ENCODE measurements at places on chromosomes 1 and 21. TPM values are rescaled to one million over a fixed set of nuclear protein-coding genes. Genes with fewer than 3 reads are reported as not detected.

The BSND gene
- total RNA-seq: not detected

DNA sequence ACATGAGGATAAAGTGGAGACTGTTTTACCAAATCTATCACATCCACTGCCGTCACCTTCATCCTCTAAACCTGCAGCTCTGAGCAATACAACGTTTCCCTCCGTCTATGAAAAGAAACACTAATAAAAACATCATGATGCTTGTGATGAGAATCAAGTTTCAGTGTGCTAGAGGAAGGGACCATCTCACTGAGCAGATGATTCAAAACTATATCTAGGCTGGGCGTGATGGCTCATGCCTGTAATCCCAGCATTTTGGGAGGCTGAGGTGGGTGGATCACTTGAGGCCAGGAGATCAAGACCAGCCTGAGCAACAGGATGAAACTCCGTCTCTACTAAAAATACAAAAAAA, 14.7 kb upstream of the MYOM3 start:
- DNase-seq: no peak

GRCh38 chr1:207798847-207799246, 47.0 kb downstream of the CD46 start:
- no peak for DNase-seq

The TNFRSF1B gene
- 49.9 TPM for total RNA-seq

The ARHGAP29 gene
- total RNA-seq: 7.7 TPM

DNA sequence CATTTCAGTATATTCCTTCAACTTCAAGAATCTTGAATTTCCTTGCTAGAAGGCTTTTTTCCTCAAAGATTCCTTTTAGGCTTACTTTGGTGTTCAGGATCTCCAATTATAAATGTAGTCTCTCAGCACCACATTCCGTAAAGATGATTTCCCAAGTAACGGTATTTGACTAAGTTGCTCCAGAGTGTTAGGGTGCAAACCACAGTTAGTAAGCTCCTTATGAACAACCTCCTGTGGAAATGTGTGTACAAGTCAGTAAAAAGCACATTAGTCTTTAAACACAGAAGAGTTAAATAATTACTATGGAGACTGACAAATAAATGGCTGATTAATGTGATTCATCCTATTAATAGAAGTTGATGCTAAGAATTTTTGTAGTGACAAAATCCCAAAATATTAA, 10.3 kb downstream of the DONSON start:
- no peak for DNase-seq

The IQGAP3 gene
- total RNA-seq: 0.24 TPM

GRCh38 chr1:145985502-145986439, 10.6 kb downstream of the TXNIP start:
- DNase-seq: peak; percentile 79

- DNase-seq: peak; percentile 38
Observed at GRCh38 chr1:31792116-31792515, 23.7 kb downstream of the SPOCD1 start.

The PPFIA4 gene
- total RNA-seq: 0.81 TPM

The NUAK2 gene
- 8.9 TPM for total RNA-seq

The OLFML2B gene
- total RNA-seq: 19.8 TPM

DNA sequence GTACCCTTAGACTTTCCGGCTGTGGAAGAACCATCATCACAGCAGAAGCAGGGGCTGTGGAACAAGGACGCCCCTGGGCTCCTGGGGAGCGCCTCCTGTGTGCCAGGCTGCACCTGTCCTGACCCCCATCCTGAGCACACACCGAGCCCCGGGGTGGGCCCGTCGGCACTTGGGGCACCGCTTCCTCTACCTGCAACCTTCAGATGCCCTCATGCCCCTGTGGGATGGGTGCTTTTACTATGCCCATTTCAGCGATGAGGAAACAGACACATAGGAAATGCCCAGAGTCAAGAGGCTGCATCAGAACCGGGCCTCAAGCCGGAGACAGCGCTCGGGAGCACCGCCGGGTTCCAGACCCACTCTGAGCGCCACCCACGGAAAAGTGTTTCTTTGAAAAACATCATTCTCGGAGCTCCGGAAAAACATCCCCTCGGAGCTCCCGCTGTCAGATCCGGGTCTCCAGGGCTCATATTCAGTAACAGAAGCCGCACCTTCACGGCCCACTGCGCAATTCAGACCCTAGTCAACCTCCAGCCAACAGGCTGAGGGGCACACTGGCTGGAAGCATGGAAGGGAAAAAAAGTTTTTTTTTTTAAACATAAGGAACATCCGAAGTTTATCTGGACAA, 8.0 kb downstream of the TPRG1L start:
- no peak for DNase-seq

DNA sequence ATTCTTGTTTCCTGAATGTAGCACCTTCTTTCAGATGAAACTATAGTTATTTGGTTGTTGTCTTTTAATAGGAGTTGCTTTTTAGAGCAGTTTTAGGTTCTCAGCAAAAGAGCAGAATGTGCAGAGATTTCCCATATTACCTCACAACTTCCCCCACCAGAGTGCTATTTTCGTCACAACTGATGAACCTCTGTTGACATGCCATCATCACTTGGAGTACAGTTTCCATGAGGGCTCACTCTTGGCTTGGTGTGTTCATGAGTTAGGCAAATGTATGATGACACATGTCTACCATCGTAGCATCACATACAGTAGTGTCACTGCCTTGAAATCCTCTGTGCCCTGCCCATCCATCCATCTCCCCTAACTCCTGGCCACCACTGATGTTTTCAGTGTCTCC, 3.7 kb downstream of the IBA57 start:
- DNase-seq: no peak

The E2F2 gene
- 0.45 TPM for total RNA-seq

The LIN28A gene
- total RNA-seq: not detected

The LAPTM5 gene
- total RNA-seq: 88.5 TPM

GRCh38 chr1:184793967-184794366, 39.3 kb upstream of the EDEM3 start:
- no peak for DNase-seq

The TMEM240 gene
- 2.5 TPM for total RNA-seq

GRCh38 chr21:40162075-40162474, 294.8 kb downstream of the PCP4 start:
- no peak for DNase-seq

GRCh38 chr1:24403806-24404205, 9.8 kb downstream of the STPG1 start:
- no peak for DNase-seq

The KRTAP6-1 gene
- total RNA-seq: not detected

DNA sequence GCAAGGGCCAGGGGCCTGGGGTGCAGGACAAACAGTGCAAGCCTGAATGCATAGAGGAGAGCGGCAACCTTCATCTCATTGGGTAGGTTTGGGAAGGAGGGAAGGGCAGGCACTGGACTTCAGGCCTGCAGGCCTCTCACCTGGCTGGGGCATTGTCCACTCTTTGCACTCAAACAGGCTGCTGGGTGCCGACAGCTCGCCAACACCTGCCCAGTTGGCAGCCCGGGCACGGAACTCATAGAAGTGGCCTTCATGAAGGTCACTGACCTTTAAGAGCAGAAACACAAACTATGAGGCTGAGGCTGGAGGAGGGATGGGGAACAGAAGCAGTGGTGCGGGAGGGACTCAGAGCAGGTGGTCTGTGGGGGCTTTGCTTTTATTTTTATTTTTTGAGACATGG, 30.7 kb downstream of the MYOM3 start:
- no peak for DNase-seq

DNA sequence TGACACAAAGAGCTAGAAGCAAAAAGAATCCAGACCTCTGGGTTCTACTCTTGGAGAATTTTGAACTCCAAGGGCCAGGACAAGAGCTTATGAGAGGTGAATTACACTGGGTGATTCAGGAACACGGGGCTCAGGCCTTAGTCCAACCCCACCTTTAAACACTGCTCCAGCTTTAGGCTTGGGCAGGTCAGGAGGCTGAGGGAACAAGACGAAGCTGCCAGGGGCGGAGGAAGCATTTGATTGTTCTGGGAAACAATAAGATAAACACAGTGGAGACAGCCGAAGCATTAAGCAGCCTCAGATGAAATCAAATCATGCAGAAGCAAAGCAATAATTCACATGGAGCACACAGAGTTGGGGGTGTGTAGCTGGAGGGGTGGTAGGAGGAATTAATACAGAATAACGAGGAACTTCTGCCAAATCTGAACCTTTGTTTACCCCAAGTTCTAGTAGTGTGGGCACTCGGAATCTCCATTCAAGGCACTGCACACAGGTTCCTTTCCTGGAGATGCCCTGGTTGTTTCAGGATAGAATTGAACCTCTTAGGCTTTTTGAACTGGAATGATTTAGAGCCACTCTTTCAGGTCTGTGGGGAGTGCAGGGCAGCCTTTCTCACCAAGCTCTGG, 93.2 kb downstream of the PLXNA2 start:
- no peak for DNase-seq

DNA sequence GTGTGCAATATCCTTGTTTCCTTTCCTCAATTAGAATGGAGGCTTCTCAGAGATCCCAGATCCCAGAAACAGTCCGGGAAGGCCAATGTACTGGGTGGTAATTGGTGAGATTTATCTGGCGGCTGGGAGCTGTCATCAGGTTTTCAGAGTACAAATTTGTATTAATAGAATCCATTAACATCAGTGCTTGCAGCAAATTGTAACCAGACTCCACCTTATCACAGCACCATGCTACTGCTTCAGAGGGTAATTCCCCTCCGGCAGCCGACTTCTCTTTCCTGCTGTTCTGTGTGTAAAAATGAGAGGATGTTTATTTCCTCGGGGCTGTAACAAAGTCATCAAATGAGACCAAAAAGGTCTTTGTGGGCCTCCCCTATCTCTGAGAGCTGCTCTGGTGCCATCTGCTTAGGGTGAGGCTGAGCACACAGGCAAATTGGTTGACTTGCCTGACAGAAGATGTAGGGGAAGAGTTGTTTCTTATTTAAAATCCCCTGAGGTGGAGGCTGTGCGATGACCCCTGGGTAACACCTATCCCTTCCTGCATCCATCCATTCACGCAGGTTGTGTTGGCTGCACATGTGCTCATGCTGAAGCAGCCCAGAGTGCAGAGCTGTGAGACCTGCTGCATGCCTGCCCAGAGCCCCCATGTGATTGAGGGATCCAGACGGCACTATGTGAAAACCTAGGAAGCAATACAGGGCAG, 19.2 kb downstream of the NFASC start:
- no peak for DNase-seq

The LAMB3 gene
- total RNA-seq: 49.0 TPM

DNA sequence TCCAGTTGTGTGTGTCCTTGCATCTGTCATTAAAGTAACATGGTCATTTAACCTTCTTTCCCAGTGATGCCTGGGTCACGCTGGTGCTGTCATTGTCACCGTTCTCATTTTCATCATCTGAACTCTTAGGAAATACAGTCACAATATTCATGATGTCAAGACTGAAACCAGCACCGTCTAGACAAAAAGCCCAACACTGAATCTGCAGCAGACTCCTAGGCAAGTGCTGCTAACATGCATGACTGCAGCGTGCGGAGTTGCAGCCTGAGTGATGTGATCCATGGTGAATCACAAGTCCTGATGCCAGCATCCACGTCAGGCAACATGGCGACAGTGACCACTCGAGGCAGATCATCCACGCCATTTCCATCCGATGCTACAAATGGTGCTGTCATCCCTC, 37.6 kb downstream of the MRPL37 start:
- DNase-seq: no peak

- DNase-seq: no peak
Observed at GRCh38 chr1:84164567-84165021, 20.5 kb downstream of the PRKACB start.

The TFF2 gene
- not detected for total RNA-seq

GRCh38 chr1:83860490-83861221, 138.3 kb downstream of the TTLL7 start:
- DNase-seq: peak; percentile 94

DNA sequence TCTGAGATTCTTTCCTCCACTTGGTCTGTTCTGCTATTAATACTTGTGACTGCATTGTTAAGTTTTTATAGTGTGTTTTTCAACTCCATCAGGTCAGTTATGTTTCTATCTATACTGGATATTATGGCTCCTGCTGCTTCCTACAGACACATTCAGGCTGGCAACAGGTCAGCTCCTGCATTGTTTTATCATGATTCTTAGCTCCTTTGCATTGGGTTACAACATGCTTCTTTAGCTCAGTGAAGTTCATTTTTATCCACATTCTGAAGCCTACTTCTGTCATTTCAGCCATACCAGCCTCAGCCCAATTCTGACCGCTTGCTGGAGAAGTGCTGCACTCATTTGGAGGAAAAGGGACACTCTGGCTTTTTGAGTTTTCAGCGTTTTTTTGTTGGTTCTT, 37.3 kb upstream of the F3 start:
- no peak for DNase-seq

DNA sequence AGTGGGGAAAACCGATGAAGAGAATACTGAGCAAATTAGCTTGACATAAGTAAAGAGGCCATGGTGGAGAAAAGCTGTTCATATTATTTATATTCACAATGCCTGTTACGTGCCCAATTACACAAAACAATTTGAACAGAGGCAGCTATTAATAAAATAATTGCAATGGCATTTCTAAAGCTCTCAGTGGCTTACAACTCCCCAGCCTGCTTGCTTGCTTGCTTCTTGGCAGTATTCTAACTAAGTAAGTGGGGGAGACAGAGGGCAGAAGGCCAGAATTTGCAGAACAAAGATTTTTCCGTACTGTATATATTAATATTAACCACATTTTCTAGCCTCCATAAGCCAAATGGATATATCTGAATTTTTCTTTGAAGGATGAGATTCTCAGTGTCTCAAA, 12.9 kb downstream of the PTPN14 start:
- no peak for DNase-seq

GRCh38 chr21:41183575-41183974, 15.6 kb downstream of the BACE2 start:
- no peak for DNase-seq

The HMGCL gene
- 53.9 TPM for total RNA-seq

DNA sequence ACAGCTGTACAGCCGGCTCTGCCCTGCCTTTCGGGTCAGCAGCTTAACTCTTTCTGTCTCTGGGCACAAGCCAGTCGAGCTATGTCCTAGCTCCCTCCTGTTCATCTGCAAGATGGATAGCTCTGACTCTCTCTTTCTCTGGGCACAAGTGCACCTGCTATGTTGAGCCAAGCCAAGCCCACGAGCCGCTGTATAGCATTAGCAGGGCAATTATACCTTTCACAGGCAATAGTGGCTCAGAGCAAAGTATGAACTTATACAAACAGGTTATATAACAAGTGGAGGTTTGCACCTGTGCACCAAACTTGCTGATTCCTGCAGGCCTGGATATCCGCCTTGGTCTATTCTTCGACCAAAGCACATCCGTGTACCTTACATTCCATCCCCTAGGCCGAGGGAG, 33.0 kb upstream of the CR2 start:
- no peak for DNase-seq

- DNase-seq: no peak
Observed at GRCh38 chr21:39263372-39263771, 50.1 kb downstream of the BRWD1 start.

The FAM72B gene
- 1.1 TPM for total RNA-seq

The LGR6 gene
- total RNA-seq: 0.19 TPM

The RXRG gene
- total RNA-seq: 1.3 TPM

- DNase-seq: no peak
Observed at GRCh38 chr1:20187813-20188454, 1.6 kb upstream of the PLA2G2C start.

The CALML6 gene
- not detected for total RNA-seq

The HSPB7 gene
- 105 TPM for total RNA-seq

Measured in adrenal gland (tissue), 19 donors.